AG09319 (cell line): ENCODE measurements at places on chromosomes 7 and 10.

GRCh38 chr7:124032369-124033094 is at the start of gene TMEM229A:
TMEM229A (minus strand) TSS chr7:124033067; CDS start chr7:124033003, 64 bp downstream.
- no peak for DNase-seq

GRCh38 chr10:6363511-6363910 is 160.8 kb downstream of the PFKFB3 start:
- no peak for DNase-seq

- no peak for DNase-seq
These were observed 120.7 kb downstream of the PRKAG2 start for GRCh38 chr7:151756076-151756731.

DNA sequence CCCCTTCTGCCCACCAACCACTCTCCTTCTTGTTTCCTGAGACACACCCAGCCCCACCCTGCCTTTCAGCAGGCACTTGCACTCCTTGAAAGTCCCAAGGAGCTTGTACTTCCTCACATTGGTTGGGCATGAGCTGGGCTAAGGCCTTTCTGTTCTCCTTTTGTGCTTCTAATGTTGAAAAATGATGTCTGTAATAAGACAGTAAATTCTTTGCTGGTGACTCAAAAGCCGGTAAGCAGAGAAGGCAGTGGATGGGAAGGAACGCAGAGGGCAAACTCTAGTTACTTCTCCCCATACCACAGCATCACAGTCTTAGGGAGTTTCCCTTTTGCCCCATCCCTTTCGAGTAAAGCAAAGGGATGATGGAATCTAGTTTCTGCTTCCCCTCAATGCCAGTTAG is 185.6 kb downstream of the PLXNA4 start:
- DNase-seq = no peak

DNA sequence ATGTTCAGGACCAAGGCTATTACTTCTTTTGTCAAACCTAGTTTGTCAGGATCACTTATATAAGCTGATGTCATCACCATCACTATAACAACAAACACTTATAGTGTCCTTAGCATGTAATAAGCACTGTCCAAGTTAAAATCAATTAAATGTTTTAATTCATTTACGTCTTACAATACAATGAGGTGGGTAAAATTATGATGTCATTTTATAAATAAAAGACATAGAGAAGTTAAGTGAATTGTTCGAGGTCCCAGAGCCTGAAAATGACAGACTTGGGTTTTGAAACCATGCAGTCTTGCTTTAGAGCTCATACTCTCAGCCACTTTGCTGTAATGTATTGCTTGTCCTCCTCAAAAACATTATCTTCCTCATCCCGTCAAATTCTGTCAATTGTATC is 48.3 kb downstream of the SLC13A1 start:
- no peak for DNase-seq

GRCh38 chr7:12016439-12016838 is 184.4 kb upstream of the THSD7A start:
- no peak for DNase-seq
